Hematopoietic multipotent progenitor cell (in vitro differentiated cells): ENCODE measurements at places on chromosomes 1 and 21.

DNA sequence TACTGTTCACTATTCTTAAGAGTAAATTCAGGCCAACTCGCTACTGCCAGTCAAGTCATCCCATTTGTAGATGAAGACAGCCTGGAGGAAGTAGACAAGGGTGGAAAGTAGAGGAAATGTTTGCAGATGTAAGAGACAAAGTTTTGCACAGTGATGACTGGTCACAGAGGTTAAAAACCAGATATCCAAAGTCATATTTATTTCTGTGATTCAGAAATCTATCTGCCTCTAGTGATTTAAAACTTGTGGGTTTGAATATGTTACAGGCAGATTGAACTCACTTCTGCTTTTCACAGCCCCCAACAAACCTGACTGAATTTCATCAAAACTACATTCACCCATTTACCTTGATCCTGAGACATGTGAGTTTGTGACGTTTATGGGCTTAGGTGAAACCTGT lies 484.7 kb upstream of the C1orf87 start:
- DNase-seq = peak; percentile 76

GRCh38 chr1:244100704-244101453 lies 49.8 kb downstream of the ZBTB18 start:
- DNase-seq = peak; percentile 69

GRCh38 chr1:1348420-1349255 lies 580 bp downstream of the DVL1 start:
- DNase-seq = no peak

DNA sequence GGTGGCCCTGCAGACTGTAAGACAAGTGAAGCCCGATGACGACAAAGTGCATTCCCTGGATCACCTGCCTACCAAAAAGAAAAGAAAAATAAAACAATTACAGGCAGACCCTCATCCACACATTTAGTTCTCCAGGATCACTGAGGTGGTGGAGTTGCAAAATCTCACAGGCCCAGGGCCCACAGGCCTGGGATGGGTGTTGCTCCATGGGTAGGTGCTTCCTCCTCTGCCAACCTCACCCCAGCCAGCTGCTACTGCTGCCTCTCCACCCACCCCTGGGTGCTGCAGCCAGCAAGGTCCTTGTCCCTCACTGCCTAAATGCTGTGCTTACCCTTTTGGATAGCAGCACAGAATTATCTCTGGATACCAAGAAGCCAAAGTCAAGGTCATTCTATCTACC lies 146.4 kb upstream of the GALNT2 start:
- DNase-seq = no peak

DNA sequence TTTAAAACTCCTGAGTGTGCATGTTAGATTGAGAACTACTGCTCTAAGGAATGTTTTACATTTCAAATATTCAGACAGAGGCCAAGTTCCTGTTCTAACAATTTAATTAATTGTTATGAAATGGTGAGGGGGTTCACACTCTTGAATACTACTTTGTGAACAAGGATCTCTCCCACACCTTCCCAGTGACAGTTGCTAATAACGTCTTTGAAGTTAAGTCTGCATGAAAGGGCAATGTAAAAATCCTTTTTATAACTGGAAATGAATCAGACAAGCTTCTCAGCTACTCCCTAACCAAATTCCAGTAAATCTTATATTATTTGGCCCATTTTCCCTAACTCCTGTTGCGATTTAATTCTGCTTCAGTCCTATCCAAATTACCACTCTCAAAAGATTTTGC lies 828.5 kb upstream of the ADAMTS5 start:
- no peak for DNase-seq

- no peak for DNase-seq
These were observed 90.0 kb downstream of the TYW3 start for GRCh38 chr1:74822851-74823401.

DNA sequence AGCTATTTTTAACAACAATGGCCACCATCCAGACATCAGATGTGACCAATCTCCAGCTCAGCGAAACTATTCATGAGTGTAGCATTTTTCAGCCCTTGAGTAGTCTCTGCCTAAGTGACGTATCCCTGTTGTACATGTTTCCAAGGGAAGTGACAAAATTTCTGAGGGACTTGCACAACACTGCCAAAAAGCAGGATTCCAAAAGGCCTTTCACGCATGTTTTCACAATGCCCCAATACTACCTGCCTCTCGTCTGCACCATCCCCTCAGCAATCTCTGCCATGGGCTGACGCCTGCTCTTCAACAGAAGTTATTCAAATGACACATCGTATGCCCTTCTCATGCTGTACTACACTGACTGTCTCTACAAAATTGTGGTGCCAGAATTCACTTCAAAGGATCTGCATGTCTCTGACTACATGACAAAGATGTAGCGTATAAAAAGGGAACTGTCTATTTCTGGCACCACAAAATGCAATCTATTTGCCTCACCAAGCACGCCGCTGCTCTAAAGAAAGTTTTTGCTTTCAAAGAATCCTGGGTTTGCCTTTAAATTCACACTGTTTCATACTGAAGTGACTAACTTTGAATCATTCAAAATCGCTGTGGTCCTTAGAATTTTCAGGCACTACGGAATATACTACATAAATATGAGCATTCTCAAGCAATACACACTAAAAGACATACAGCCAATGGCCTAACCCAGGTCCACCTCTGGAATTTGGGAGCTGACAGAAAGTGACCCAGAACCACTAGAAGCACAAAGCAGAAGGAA lies 32.9 kb downstream of the JAK1 start:
- no peak for DNase-seq

- DNase-seq = no peak
These were observed 5.1 kb upstream of the SPATC1L start for GRCh38 chr21:46189213-46189958.

DNA sequence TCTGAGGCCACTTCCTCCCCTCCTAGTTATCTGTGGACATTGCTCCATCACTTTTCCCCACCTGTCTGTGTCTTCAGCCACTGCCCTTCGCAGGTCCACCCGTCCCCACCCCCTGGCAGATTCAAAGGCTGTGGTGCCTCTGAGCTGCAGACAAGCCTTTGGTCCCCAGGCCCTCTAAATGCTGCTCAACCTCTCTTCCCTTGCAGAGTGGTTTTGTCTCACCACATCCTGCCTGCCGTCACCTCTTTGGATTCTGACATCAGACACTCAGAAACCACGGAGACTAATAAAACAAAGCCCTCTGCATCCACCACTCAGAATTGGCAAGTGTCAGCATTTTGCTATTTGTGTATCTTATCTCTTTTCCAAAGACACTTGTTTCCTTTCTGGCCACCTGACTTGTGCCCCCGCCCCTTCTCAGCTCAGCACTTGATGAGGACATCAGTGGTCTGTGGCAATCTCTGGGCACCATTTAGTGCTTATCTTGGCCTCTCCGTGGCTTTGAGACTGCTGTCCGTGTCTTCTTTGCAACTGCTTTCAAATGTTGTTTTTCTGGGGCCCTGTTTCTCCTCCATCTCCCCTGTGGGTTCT lies 7.7 kb downstream of the CNIH3 start:
- DNase-seq = peak; percentile 97

DNA sequence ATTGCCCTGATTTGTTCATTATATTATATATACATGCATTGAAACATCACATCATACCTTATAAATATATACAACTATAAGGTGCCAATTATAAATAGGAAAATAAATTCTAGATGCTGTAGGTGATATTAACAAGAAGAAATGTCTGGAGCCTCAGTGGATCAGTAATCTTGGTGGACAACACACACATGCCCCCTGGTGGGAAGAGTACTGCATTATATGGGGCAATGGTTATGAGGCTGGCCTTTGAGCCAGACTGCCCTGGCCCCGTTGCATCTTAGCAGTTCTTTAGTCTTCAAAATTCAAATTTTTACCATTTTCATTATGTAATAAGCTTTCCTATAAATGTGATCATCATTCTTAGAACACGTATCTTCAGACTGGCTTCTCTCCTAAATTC lies 335.0 kb upstream of the GREM2 start:
- DNase-seq = no peak

DNA sequence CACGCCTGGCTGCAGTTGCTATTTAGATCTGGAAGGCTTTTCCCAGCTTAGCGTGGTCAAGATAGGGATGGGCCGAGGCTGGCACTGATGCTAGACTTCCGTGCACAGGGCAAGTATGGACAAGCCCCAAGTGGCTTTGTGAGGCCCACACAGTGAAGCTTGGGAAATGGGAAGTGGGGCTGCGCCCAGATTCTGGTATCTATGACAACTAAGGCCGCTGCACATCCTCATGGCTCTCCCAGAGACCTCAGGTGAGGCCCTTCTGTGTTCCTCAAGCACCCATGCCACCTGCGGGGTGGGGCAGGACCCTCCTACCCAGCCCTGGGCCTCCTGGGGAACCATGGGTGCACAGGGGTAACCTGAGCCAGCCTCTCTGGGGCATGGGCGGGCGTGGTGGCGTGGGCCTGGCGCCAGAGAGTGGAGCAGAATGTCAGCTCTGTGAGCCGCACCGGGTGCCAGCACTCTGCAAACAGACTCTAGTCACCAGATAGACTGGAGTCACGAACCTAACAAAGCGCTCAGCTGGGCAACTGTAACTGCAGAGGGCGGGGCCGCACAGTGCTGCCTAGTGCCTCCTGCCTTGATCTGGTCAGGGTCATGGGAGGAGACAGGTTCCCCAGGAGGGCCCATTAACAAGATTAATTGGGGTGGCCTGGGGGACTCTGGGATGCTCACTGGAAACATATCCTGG lies 46.4 kb downstream of the ELF3 start:
- no peak for DNase-seq

- no peak for DNase-seq
These were observed 82.7 kb upstream of the KCTD3 start for GRCh38 chr1:215484171-215484939.

GRCh38 chr1:15937146-15937545 lies 38.8 kb downstream of the ZBTB17 start:
- DNase-seq = no peak

DNA sequence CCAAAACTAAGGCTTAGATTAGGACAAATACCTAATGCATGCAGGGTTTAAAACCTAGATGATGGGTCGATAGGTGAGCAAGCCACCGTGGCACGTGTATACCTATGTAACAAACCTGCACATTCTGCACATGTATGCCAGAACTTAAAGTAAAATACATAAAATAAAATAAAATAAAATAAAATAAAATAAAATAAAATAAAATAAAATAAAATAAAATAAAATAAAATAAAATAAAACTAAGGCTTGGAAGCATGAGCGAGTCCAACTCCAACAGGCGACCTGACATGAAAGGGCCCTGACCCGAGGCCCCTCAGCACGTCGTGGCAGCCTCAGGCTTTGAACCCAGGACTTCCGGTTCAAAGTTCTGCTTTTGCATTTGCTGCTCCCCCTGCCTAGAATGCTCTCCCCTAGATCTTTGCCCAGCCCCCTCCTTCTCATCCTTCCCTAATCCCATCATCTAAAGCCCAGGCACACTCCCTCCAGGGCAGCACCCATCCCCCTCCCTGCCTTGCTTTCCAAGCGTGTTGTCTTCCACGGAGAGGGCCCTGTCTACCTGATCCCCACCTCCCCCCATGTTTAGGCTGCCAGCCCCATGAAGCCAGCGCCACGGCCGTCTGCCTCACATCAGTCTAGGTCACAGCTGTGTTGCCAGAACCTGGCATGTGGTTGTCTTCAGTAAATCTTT lies 64.3 kb downstream of the TAS1R2 start:
- no peak for DNase-seq

DNA sequence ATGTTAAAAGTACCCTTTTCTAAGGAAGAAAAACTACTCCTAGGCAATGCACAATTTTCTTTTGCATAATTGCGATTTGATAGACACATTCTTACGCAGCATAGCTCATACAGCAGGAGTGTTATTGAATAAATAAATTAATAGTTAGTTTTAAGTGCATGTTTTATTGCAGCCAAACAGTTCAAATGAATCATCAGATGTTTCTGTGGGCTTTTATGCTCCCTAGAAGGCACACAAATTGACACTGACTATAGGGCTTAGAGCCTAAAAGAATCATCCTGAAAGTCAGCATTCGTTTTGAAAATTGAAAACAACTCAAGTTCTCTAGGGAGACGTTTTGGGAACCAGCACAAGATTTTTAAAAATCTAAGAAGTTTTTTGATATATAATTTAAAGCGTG lies 411.9 kb downstream of the HLX start:
- no peak for DNase-seq

DNA sequence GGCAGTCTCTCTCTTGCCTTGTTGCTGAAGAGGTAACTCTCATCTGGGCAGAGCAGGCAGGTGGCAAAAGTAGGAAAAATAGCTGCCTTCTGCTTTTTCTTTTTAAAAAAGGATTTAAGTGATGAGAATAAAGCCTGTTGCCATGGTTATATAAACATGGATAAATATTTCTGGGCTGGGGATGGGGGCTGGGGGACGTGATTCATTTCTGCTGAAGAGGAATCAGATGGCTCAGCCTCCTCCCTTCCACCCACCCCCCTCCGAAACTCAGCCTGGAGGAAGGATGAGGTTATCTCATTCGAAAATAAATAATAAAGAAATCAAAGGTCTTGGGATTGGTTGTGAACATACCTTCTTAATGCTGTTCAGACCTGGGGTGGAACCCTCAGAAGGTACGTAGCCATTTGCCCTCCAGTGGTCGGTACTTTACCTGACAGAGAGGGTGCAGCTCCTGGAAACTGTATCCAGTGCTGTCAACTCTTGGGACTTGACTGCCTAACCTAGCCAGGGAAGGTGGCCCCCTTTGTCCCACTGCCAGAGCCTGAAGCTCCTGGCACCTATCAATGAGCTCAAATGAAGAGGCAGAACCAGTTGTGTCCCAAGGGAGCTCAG lies 3.8 kb upstream of the INKA2 start:
- peak; percentile 60 for DNase-seq

- DNase-seq = no peak
These were observed 58.3 kb downstream of the KCNJ15 start for GRCh38 chr21:38315122-38315521.

DNA sequence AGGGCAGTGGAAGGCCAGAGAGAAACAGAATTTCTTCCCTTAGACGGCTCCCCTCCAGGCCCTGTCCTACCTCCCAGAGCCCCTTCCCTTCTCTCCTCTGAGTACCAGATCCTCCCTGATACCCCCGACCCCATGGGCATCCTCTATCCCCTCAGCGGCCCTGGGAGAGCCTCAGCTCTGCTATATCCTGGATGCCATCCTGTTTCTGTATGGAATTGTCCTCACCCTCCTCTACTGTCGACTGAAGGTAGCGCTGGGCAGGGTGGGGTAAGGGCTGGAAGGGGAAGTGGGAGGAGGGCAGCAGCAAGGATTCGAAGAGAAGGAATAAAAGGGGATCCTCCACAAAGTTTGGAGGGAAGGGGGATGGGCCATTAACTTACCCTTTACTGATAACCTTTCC lies 2.7 kb downstream of the FCER1G start:
- no peak for DNase-seq
